ENCODE measurements at places on chromosomes 16 and 17. TPM values are rescaled to one million over a fixed set of nuclear protein-coding genes. Genes with fewer than 3 reads are reported as not detected.

The KCNJ12 gene
- total RNA-seq = 14.6 TPM

DNA sequence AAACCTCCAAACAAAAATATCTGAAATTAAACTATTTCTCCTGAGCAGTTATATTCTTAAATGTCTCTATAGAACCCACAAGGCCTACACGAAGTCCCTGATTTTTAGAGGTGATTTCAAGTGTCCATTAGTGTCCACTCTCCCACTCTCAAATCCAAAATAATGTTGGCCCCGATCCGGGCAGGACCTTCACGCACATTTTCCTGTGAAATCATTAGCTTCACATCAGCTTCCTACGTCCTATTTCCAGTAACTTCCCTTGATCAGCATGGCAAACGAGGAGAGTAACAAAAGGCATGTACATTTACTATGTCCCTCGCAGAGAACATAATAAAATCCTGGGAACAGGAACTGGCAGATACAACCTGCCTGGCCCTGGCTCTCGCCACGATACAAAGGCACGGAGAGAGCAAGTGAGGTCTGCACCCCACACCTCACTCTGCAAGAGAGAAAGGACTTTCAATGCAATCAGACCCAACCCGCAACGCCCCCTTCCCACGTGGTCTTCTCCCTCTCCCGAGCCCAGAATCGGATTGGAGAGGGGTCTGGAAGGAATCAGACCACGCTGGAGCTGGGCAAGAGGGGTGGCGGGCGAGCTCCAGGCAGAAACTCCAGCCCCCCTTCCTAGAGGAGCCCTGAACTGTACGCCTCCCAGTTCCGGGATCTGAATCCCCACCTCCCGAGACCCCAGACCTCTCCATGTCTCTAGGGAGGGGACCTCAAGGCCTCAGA lies 17.5 kb upstream of the C17orf78 start:
- DNase-seq = peak; percentile 71

The SHBG gene
- total RNA-seq = 0.43 TPM

The MMP15 gene
- total RNA-seq = 53.2 TPM

- DNase-seq = no peak
Observed at GRCh38 chr16:88616736-88617135, 21.6 kb upstream of the IL17C start.

The ATXN7L3 gene
- 60.5 TPM for total RNA-seq

- DNase-seq = no peak
Observed at GRCh38 chr16:78395035-78395434, 295.6 kb downstream of the WWOX start.

DNA sequence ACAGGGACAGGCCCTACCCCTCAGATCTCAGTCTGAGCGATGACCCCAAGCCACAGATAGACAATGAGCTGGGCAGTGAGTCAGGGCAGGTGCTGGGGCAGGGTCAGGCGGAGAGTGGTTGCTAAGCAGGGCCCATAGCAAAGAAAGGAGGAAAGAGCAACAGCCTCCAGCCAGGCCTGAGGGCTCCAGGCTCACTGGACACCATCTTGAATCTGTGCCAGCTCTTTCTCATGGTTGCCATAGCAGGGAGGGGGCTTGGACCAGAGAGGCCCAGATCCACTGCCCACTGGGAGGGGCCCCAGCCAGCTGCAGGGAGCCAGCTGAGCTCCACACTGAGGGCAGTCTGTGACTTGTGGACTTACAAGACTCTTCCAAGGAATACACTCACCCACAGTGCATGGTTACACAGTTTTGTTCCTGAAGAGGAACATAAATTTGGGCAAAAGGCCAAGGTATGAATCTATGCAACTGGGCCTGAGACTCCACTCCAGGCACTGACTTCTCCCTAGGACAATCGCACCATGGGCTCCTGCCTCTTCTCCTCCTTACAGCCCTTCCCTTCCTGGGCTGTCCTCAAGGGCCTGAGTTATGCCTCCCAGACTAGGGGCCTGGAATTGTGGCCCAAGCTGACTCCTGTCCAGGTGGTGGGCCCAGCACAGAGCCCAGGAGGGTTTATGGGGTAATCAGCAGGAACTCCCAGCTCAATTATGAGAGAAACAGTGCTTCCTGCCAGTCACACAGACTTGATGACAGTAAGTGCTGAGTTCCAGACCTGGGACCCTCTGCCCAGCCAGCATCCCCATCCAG lies 59.9 kb downstream of the BEAN1 start:
- DNase-seq = peak; percentile 85

The IGSF6 gene
- total RNA-seq = not detected

DNA sequence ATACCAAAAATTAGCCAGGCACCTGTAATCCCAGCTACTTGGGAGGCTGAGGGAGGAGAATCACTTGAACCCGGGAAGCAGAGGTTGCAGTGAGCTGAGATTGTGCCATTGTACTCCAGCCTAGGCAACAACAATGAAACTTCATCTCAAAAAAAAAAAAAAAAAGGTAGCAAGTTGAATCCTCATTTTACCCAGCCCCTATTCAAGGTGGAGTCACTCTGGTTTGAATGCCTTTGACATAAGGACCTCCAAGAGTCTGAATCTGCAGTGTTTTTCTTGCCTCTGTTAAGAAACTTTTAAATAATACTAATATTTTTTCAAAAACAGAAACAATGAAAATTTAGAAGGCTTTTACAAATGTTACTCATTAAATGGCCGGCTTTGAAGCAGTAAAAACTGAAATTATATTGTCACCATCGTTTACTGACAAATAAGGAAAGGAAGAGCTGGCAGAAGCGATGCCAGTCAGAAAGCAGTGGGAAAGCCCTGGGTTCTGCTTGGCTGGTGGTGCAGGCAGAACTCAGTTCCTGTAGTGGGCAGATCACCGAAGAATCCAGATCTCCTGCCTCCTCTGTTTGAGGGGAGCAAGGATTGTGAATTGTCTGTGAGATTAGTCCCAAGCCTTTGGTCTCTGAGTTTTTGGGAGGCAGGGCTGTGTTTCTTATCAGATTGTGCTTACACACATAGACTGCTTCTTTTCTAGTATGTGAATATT lies 99.7 kb upstream of the HAS3 start:
- DNase-seq = no peak

DNA sequence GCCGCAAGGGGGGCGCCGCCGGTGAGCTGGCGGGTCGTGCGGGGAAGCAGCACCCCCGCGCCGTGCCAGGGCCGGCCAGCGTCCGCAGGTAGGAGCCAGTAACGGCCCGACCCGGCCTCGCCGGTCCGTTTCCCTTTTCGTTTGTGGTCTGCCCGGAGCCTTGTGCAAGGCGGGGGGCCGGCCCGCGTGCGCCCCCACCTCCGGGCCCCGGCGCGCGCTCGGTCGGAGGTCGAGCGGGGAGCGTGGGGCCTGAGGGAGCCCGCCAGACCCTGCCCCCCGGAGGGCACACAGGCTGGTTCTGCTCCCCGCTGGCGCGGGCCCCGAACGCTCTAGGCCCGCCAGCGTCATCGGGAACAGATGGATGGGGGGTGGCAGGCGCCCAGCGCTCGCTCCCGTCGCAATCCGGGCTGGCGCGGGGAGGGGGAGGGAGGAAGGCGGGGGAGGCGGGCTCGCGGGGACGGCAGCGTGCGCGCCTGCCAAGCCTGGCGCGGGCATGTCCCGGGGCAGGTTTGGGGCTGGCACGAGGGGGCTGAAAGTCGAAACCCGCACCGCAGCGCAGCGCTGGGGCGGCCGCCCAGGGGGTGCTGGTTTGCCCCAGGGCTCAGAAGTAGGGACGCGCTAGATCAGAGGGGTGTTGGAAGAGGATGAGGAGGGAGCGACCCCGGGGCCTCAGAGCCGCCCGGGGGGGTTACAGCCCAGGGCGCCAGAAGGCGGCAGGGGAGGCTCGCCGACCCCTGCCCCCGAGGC lies 1.5 kb upstream of the GSE1 start:
- peak; percentile 93 for DNase-seq

The CALB2 gene
- 0.94 TPM for total RNA-seq

The CBX8 gene
- total RNA-seq = 5.3 TPM

DNA sequence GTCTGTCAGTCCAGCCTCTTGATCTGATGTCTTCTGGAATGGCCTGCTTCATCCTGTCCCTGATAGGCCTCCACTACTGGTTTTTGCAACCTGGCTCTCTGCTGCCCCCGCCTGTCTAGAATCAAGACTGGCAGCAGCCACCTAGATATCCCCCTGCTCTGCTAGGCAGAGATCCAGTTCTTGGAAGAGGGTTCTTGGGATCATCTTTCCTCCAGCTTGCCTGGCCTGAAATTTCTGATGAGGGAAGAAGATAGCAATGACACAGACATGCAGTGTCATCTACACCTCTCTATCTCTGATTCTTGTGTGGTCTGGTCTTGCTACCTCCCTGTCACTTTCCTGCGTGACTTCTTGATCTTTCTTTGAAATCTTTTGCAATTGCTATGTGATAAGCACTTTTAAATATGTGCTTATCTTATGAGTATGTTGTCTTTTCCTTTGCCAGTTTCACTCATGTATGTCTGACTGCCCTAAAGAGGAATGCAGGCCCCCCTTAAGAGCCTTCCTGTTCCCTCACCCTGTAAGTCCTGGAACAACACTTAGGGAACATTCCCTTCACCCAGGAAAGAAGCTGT lies 20.3 kb upstream of the NFATC3 start:
- DNase-seq = peak; percentile 90

The PIK3R6 gene
- total RNA-seq = not detected

DNA sequence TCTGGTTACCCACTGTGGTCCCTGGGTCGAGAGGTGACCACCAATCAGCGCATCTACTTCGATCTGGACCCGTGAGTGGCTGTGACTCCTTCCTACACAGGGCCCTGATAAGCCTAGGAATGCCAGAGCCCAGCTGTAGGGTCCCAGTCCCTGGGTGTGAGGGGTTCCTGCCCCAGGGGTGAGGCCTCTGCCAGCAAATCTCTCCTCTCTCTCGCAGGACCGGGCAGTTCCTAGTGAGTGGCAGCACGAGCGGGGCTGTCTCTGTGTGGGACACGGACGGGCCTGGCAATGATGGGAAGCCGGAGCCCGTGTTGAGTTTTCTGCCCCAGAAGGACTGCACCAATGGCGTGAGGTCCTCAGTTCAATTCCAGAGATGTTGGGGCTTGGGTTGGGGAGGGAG lies 2.2 kb upstream of the EFNB3 start:
- DNase-seq = no peak

DNA sequence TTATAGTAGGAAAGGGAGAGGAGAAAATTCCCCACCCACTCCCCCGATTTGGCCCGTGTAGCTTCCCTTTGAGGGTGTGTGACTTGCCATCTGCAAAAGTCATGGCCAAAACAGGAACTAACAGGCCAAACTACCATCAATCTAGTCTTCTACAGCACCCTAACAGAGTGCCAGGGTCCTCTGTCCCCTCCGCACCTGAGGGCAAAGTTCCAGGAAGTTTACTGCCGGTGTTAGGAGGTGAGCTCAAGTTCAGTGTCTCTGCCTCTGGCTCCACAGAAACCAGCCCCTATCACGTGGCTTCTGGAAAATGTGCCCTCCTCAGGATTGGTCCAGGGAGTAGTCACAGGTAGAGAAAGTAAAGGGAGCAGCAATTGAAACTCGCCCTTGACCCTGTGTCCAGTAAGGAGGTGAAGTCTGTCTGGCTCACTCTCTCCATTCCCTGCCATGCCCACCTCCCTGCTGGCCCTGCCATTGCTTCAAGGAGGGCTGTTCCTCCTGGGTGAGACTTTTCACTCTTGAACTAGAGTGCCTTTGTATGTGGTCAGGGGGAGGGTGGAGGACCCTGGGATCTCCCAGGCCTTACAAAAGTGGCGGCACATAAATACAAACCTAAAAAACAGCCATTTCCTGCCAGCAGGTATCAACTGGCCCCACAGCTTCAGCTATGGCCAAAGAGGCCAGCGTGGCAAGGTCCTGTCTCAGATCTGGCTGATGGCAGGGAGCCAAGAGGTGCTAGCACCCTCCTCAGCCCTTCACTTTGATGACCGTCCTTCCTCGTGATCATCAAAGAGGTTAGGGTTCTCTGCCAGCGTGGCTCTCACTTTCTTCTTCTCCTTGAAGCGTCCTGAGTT lies 5.3 kb downstream of the PRR15L start:
- DNase-seq = no peak

DNA sequence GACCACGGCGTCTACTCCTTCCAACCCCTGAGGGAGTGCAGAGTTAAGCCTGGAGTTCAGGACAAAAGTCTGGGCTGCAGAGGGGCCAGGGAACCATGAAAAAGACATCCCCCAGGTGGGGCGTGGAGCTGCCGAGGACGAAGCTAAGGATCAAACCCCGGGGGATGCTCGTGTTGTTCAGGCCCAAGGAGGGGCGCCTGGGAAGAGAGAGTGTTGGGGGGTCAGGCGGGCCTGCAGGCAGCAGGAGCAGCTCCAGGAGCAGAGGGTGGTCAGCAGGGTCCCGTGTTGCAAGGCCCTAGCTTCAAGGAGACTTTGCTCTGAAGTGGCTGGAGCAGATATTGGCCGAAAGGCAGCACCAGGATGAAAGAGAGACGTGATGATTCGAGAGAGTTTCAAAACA lies 26.7 kb downstream of the NECAB2 start:
- DNase-seq = no peak

DNA sequence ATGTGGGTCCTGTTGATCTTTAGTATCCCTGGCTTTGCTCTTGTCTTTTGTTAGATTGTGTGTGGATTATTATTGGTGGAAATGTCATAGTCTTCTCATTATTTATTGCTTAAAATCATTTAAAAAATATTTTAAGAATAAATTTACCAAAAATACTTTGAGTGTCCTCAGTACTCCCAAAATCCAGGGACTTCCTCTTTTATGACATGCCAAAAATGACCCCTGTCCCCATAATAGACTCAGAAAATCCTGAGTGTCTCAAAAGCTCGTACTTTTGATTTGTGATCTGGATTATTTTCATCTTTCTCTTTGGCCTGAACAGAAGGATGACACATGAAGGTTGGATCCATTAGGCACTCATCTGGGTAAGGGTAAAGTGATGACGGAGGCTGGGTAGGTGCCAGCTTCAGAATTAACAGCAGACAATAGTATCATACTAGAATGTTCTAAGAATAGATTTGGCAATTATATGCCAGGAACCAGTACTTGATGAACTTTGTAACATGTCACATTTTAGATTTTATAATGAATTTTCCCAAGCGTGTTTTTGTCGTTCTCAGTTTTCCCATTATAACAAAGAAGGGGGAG lies 602.2 kb upstream of the CDH8 start:
- DNase-seq = no peak

- DNase-seq = no peak
Observed at GRCh38 chr17:77441940-77442339, 301.2 kb downstream of the SEC14L1 start.

Measured in myocyte (in vitro differentiated cells).